ENCODE measurements at places on chromosomes 4 and X.

- DNase-seq: no peak
Observed at GRCh38 chr4:57042711-57043169, 64.0 kb downstream of the POLR2B start.

DNA sequence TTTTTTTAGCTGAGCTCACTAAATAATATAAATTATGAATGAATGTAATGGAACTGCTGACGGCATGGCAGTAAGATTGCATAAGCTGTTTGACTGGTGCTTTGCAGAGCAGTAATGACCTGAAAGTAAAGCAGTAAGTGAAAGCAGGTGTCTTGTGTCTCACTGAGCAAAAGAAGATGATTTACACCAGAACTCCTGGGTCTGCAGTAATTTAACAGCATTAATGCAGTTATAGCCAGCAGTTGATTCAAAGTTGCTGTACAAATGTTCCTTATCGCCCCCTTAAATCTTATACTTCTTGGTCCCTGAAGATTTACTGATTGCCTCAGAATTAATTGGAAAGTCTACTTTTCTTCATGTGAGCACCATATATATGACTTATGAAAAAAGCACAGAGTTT, 187.7 kb downstream of the DCTD start:
- no peak for DNase-seq

DNA sequence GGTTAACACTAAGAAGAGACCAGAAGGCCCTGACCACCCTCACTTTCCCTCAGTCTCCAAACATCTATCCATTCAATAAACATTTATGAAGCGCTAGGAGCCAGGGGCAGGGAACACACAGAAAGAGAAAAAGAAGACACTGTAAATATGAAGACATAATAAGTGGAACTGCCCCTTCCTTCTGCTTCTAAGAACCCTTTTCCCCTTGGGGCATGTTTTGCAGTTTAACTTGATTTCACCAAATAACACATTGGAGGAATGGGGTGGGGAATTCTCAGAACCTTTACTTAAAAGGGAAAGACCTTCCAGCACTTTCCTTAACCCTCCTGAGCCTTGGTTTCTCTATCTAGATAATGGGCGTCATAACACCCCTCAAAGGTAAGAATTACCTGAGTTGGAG, 42.3 kb downstream of the RBM47 start:
- DNase-seq: no peak

DNA sequence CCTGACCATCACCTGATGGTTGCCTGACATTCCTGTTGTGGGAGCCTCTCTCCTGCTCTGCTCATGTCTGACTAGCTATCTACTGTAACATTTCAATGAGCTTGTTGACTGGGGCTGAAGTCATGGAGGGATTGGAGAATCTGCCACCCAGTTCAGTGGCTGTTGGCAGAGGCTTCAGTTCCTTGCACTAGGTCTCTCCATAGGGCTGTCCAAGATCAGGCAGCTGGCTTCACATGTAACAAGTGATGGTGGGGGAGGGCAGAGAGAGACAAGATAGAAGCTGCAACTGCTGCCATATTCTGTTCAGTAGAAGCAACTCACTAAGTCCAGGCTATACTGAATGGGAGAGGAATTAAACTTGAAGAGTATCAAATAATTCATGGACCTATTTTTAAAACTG, 14.1 kb upstream of the CCNI start:
- no peak for DNase-seq

DNA sequence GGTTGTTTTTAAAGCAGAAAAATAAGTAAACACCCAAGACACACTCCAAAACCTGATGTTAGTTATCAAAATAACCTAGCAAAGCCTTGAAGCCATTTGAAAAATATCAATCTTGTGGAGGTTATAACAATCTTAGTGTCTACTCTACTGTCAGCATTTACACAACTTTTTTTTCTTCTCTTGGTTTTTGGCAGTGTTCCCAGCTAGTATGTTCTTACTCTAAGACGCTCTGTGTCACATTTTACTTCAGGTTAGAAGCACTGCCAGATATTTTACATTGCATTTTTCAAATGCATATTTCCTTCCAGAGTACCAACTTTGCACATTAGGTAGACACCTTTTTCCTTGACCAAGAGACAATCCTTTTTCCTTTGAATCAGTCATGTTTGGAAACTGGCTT, 114.0 kb upstream of the INPP4B start:
- no peak for DNase-seq

- DNase-seq: no peak
Observed at GRCh38 chr4:148366251-148366650, 76.0 kb downstream of the NR3C2 start.

GRCh38 chr4:157048248-157048647, 27.7 kb upstream of the GLRB start:
- no peak for DNase-seq

GRCh38 chr4:69658133-69658532, 5.1 kb upstream of the UGT2A1 start:
- DNase-seq: no peak

GRCh38 chr4:186404562-186405134, 138.7 kb downstream of the F11 start:
- DNase-seq: no peak

GRCh38 chrX:46582966-46583365, 9.4 kb downstream of the CHST7 start:
- no peak for DNase-seq

DNA sequence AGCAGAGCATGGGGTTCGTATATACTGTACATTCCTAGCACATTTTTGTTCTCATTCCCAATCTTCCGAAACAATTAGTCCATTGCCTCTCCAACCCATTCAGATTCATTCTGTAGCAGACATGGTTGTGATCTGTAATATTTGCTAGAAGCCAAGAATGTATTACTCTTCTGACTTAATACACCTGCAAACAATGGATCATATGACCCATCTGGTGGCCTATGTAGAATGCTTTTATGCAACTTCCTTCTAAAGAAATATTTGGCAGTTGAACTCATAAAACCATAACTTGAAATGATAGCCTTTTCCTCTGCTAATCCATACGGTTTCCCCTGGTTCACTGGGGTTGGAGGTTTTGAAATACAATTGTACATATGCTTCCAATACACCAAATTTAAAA, 32.8 kb upstream of the SGMS2 start:
- no peak for DNase-seq

DNA sequence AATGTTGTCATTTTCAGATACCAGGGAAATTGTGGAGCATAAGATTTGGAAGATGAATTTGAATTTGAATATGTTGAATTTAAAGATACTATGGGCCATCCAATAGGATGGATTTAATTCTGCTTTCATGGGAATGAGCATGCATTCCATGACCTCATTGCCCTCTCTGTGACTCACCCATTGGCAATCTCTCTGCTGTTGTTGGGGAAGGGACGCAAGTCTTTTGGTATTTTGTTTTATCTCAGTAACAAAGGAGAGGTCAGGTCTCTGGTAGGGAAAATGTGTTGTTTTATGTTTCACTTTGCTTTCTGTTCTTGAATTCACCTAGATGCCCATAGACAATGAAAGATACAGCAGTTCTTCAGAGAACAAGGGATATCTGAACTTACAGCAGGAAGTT, 42.1 kb upstream of the MAGEA4 start:
- no peak for DNase-seq

GRCh38 chr4:112515198-112516065, 548 bp downstream of the NEUROG2 start:
- no peak for DNase-seq

DNA sequence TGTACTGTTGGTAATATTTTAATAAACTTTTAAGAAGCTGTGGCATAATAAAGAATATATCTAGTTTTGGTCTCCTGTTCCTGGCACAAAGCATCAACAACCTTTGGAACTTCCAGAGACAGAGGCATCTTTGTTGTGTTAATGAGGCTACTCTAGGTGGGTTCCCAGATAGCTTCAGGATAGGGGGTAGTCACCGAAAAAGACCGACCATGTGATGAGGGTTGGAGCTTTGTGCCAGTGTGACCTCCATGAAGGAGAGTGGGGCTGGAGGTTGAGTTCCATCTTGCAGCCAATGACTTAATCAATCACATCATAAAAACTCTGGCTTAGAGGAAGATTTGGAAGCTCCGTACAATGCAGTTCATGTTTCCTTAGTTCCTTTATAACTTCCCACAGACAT, 9.9 kb downstream of the PPAT start:
- DNase-seq: no peak

GRCh38 chr4:33316033-33316432, 2595.9 kb downstream of the PCDH7 start:
- DNase-seq: no peak

DNA sequence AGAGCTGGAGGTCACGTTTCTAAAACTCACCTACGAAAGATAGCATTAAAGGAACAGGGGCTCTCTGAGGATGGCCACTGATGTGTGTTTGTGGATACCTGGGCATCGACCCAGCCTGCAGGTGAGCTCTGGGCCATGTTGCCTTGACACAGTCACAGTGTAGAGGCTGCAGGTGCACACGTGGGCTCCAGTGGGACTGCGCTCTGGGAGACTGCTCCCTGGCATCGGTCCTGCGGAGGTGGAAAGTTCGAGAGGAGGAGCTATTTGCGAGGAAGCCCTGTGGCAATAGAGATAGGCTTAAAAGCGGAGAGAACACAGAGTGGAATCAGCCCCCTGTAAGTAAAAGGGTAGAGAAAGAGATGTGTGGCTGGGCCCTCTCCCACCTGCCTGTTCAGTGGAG, 12.3 kb upstream of the TADA2B start:
- DNase-seq: no peak

- no peak for DNase-seq
Observed at GRCh38 chr4:1136048-1136447, 22.7 kb upstream of the RNF212 start.

- peak; percentile 30 for DNase-seq
Observed at GRCh38 chrX:48956728-48957414, 536 bp downstream of the OTUD5 start.

GRCh38 chr4:150768497-150768896, 186.5 kb downstream of the MAB21L2 start:
- no peak for DNase-seq

DNA sequence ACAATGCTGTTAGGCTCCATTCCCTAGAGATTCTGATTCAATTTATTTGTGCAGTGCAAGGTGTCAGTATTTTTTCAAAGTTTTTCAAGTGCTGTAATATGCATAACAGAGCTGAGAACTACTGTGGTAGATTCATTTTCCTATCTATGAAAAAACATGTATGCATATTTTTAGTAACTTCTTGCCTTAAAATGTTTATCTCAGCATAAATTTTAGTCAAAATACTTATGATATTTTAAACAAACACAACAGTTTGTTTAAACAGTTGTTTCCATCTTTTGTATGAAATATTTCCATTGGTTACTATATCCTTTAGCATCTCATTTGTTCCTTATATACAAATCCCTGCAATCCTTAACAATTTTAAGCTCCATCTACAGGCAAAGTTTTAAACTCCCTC, 624.8 kb upstream of the ADGRL3 start:
- no peak for DNase-seq

GRCh38 chr4:79025170-79025569, 85.9 kb upstream of the PAQR3 start:
- no peak for DNase-seq
